Suppressor macrophage treated with lipopolysaccharide for 1 hour (primary cell): ENCODE measurements at places on chromosomes 5 and 9.

- peak; percentile 90 for DNase-seq
Measured at GRCh38 chr9:22211588-22212360, 202.7 kb upstream of the CDKN2B start.

DNA sequence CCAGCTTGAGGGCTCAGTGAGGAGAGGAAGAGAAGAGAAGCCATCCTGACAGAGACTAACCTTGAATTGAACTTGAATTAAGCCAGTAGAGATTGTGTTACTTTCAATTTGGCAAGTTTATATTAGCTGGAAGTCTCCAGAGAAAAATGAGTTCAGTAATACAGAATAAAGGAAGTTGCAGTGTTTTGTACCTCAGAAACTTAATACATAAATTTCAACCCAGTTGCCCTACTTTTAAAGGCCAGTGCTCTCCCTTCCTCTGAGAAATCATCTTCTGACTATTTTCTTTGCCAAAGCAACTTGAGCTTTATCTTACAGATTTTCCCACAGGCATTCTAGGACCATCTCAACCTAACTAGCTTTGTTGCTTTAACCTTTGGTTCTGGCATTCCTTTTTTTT lies 231.0 kb upstream of the GAS1 start:
- DNase-seq, result no peak

- peak; percentile 95 for DNase-seq
Measured at GRCh38 chr9:116450378-116451139, 236.5 kb upstream of the TRIM32 start.

GRCh38 chr5:36031223-36031622 lies 35.5 kb downstream of the UGT3A2 start:
- no peak for DNase-seq

- no peak for DNase-seq
Measured at GRCh38 chr9:113598883-113599282, 135.4 kb downstream of the RGS3 start.

DNA sequence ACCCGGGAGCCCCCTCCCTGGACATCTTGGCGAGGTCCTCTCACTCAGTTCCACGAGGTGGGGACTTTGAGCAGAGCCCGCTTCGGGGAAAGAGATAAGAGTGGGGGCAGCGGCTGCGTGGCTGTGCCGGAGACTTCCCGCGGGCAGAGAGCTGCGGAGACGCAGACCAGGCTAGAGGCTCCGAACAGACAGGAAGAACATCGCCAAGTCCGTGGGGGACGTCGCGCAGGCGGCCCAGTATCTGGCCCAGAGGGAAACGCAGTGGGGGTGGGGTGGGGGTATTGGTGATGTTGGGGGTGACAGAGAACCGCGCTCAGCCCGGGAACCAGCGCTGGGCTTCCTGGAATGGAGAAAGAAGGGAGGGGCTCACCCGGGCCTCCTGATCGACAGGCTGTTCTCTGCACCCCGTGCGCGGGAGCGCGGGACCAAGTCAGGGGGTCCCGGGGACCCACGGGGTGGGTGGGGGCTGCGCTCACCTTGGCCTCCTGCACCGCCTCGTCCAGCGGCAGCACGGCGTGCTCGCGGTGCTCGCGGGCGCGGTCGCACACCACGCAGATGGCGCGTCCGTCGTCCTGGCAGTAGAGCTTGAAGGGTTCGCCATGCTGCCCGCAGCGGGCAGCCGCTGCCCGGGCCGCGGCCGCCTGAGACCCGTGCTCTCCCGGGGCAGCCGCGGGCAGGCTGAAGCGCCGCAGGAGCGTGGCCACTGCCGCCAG lies 727 bp downstream of the TRIM7 start:
- no peak for DNase-seq

GRCh38 chr5:151708126-151708525 lies 21.4 kb upstream of the SPARC start:
- no peak for DNase-seq

DNA sequence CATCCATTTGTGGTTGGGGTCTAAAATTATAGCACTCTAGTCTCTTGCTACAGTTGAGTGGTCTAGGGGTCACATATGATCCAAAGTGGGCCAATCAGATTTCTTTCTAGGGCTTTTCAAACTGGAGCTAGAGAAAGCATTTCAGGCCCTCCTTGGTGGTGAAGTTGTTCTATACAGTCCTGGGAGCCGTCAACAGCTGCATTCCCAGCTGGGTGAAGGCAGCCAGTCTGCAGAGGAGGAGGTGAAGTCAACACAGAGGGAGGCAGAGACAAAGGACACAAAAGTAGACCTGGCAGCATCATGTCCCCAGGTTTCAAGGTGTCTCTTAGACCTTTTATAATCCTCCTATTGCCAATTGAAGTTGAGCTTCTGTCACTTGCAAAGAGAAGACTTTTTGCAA lies 518.2 kb downstream of the BNC2 start:
- no peak for DNase-seq
